ENCODE measurements at places on chromosomes 6 and 20. TPM values are rescaled to one million over a fixed set of nuclear protein-coding genes. Genes with fewer than 3 reads are reported as not detected.

Gene RBPJL
- not detected for polyA plus RNA-seq

Gene NKX2-2
- polyA plus RNA-seq: not detected

Gene UNC5CL
- polyA plus RNA-seq: 0.19 TPM

Gene OTOR
- polyA plus RNA-seq: not detected

Gene CTCFL
- polyA plus RNA-seq: not detected

Gene C20orf202
- polyA plus RNA-seq: not detected

Gene HEY2
- not detected for polyA plus RNA-seq

Gene SEL1L2
- not detected for polyA plus RNA-seq

Gene TINAG
- not detected for polyA plus RNA-seq

Gene SLPI
- 266 TPM for polyA plus RNA-seq

Gene OPN5
- polyA plus RNA-seq: not detected

Gene ULBP1
- 1.3 TPM for polyA plus RNA-seq

Gene PLCB1
- 2.1 TPM for polyA plus RNA-seq

Gene EYA2
- polyA plus RNA-seq: 0.03 TPM

Gene TCP11
- polyA plus RNA-seq: not detected

Gene MED23
- polyA plus RNA-seq: 11.1 TPM

Gene BEND3
- polyA plus RNA-seq: 5.4 TPM

Gene HTR1B
- polyA plus RNA-seq: 1.6 TPM

Gene LIN28B
- polyA plus RNA-seq: not detected

Gene RRP36
- polyA plus RNA-seq: 82.8 TPM

Gene SNAP25
- polyA plus RNA-seq: not detected

Gene SLC22A7
- not detected for polyA plus RNA-seq

Gene FARS2
- 21.8 TPM for polyA plus RNA-seq

Gene ZSCAN9
- polyA plus RNA-seq: 7.3 TPM

Gene BNIP5
- not detected for polyA plus RNA-seq

Gene KCNK17
- polyA plus RNA-seq: not detected

Gene BMP5
- not detected for polyA plus RNA-seq

Gene MYT1
- polyA plus RNA-seq: 0.02 TPM

Gene TMEM74B
- polyA plus RNA-seq: 0.67 TPM

Gene ELOVL2
- polyA plus RNA-seq: not detected

Gene C6orf58
- not detected for polyA plus RNA-seq

Gene TFAP2C
- 12.7 TPM for polyA plus RNA-seq

Gene PRRT1
- polyA plus RNA-seq: 0.16 TPM

Gene GPX6
- polyA plus RNA-seq: not detected
